ENCODE measurements at places on chromosomes 16 and 17. TPM values are rescaled to one million over a fixed set of nuclear protein-coding genes. Genes with fewer than 3 reads are reported as not detected.

PPM1E gene
- total RNA-seq, result 0.42 TPM

HOXB8 gene
- total RNA-seq, result not detected

DNA sequence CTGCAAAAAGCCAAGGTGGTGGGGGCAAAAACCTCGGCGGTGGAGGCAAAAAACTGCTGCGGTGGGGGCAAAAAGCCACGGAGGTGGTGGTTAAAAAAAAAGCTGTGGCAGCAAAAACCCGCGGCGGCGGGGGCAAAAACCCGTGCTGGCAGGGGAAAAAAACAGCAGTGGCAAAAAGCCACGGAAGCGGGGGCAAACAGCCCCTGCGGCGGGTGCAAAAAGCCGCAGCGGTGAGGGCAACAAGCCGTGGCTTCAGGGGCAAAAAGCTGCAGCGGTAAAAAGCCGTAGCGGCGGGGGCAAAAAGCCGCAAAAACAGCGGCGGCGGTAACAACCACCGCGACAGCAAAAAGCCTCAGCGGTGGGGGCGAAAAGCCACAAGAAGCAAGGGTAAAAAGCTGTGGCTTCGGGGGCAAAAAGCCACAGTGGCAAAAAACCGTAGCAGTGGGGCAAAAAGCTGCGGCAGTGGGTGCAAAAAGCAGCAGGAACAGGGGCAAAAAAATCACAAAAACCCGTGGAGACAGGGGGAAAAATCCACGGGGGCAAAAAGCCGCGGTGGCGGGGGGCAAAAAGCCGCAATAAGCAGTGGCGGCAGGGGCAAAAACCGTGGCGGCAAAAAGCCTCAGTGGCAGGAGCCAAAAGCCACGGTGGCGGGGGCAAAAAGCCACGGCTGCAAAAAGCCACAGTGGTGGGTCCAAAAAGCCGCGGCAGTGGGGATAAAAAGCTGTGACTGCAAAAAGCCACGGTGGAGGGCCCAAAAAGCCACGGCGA lies 193.7 kb downstream of the SHCBP1 start:
- H3K4me1 ChIP-seq, result no peaks in the 10 kb centered on the region
- no peaks in the 10 kb centered on the region for H3K36me3 ChIP-seq
- H3K4me3 ChIP-seq, result no peak overlapping the region
- H3K27me3 ChIP-seq, result peaks cover 6% of the 10 kb centered on the region
- DNase-seq, result no peak
- no peak overlapping the region for H3K27ac ChIP-seq

DNA sequence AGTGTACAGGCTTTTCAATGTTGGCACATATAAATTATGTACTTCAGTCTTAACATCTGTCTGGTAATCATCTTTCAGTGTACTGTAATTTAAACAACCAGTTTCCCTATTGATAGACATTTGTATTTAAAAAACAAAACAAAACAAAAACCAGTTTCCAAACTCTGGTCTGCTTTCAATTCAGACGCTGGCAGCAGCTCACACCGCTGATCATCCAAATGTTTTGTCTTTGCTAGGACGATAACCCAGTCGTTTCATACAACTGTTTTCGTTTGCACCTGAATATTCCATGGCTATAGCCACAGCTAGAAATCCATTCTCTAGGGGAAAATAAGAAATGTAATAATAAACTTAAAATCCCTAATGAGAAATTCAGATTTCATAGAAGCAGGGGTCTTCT lies 47.8 kb downstream of the RBFOX1 start:
- no peaks in the 10 kb centered on the region for H3K36me3 ChIP-seq
- no peak for DNase-seq
- no peaks in the 10 kb centered on the region for H3K27me3 ChIP-seq
- H3K4me1 ChIP-seq, result no peaks in the 10 kb centered on the region

GRCh38 chr17:55037828-55038227 lies 69.3 kb downstream of the STXBP4 start:
- H3K4me3 ChIP-seq, result no peak overlapping the region
- no peaks in the 10 kb centered on the region for H3K27me3 ChIP-seq
- H3K27ac ChIP-seq, result no peak overlapping the region
- no peaks in the 10 kb centered on the region for H3K4me1 ChIP-seq
- peaks cover 3% of the 10 kb centered on the region for H3K36me3 ChIP-seq

- peaks cover 24% of the 10 kb centered on the region for H3K4me1 ChIP-seq
- H3K36me3 ChIP-seq, result no peaks in the 10 kb centered on the region
- no peak for DNase-seq
- no peak overlapping the region for H3K4me3 ChIP-seq
These were observed 53.5 kb downstream of the MARCHF10 start for GRCh38 chr17:62754631-62755030.
